Hypothalamus (tissue), 51 donors: ENCODE measurements at places on chromosomes 4 and X.

GRCh38 chr4:3826247-3827172 is 60.3 kb downstream of the ADRA2C start:
- no peak for DNase-seq

DNA sequence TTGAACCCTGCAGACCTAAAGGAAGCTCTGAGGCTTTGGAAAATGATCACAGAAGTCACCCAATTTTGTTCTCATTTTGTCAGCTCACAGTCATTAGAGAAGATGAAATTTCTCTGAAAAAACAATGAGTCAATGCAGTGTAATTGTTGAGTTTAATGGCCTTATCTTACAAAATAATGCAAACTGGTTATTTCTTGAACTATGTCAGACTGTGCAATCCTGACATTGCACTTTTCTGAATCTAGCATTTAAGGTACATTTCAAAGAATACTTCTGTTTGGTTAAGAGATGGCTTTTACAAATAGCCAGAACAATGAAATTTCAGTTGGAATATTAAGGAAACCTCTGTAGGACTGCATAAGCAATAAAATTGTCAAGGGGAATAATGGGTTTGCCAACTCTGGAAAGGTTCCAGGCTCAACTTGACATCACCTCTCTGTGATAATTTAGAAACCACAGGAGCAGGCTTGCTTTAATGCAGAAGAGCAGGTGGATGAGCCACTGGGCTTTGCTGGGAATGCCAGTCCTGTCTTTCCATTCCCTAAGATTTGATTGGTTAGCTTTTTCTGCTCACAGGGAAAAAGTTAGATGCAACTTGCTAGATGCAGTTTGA is 222.8 kb downstream of the FRMPD4 start:
- DNase-seq, result no peak

DNA sequence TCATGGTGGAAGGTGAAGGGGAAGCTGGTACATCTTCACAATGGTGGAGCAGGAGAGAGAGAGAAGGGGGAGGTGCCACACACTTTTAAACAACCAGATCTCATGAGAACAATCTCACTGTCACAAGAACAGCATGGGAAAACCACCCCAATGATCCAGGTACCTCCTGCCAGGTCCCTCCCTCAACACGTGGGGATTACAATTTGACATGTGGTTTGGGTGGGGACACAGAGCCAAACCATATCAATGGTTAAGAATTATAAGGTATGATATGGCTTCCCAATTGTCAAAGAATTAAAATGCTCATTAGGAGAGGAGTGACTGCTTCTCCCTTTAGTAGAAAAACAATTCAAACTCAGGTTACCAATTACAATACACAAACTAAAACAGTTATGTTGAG is 143.3 kb downstream of the PDLIM5 start:
- DNase-seq, result no peak

DNA sequence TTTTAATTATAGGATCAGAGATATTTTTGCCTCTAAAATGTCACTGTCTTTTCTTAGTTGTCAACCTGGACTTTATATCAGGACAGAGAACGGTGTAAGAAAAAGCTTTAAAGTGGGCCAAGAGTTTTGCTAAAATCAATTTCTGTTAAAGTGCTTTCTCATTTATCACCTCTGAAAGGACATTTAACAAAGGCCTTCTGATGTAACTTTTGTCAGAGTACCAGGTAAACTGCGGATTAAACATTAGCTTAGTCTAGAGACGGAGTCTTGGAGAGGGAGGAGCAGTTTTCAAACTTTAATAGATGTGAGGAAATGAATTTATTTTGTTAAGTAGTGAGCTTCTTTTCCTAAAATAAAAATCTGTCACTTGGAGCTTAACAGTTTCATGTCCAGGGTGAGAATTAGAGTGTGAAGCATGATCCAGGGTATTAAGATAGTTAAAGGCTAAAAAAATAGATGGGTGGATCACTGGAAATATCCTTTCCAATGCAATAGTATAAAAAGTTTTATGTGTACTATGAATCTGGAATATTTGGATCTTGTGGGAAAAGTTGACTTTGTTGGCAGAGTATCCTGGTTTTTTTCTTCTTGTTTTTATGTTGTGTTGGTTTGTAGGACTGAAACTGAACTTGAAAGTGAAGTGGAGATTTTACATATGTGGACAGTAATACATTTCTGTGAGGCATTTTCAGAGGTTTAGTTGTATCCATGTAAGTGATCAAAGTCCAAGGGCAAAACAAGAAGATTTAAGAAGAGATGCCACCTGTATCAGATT is 33.6 kb upstream of the BMPR1B start:
- DNase-seq, result no peak

DNA sequence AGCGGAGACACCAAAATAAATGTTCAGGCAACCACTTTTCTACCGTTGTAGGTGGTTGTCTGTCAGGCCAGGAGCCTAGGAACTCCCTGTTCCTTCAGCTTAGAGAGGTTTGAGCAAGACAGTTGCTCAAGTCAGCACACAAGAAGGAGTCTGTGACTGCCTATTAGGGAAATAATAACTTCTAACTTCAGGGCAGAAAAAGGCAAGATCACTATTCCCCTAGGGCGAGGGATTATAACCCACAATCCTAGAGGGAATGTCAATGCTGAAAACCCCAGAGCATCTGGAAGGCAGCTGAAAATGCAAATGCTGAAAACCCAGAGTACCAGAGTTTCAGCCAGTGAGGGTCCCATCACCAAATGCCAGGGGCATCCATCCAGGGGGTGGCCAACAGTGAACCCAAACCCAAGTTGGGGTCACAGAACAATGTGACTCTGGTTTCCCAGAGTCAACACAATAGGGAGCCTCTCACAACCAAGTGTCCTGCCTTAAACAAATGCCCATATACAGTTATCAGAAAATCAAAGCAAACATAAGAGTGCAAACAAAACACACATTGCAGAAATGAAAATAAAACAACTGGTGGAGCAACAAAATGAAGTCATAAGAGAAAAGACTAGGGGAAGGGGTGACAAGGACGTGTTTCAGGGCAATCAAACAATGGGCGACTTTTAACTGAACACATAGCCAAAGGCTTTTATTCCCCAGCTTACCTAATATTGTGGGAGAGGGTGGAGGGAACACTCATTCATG is 27.6 kb downstream of the MORF4L2 start:
- DNase-seq, result no peak

DNA sequence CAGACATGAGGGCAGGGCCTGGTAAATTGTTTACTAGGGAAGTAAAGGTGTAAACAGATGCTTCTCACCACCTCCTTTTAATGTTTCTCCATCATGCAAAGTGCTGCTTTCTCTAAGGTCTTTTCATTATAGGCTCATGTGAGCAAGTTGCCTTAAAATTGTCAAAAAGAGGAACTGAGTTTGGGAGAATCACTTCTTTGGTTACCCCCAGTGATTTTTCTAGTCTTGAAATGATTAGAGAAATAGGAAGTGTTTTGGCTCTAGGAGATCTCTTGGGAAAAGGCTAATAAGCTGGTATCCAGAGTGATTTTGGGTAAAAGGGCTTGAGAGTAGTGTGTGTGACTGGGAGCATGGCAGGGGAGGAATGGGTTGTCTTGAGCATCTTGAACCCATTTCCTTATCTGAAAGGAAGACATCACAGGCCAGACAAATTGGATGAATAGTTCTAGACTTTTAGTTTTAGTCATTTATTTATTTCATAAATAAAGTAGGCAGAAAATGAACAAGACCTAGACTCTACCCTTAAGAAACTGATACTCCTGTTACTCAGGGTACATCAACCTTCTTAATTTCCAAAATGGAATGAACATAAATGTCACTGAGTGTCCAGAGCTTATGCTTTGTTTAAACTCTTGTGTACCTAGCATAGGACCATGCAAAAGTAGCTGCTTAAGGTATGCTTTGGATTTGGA is 14.2 kb downstream of the GRPR start:
- DNase-seq, result no peak

- DNase-seq, result no peak
Measured at GRCh38 chr4:75849461-75849860, 52.8 kb downstream of the PPEF2 start.

DNA sequence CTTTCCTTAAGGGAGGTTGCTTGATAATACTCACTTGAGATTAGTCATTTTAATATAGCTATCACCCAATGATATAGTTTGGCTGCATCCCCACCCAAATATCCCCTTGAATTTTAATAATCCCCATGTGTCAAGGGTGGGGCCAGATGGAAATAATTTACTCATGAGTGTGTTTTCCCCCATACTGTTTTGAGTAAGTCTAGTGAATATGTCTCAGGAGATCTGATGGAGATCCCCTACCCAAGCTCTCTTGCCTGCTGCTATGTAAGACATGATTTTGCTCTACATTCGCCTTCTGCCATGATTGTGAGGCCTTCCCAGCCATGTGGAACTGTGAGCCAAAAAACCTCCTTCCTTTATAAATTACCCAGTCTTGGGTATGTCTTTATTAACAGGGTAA is 539.7 kb upstream of the GRID2 start:
- no peak for DNase-seq

GRCh38 chrX:49257846-49258748 is 6.4 kb downstream of the FOXP3 start:
- no peak for DNase-seq

- DNase-seq, result peak; percentile 28
Measured at GRCh38 chr4:6873792-6874461, 35.7 kb upstream of the TBC1D14 start.

GRCh38 chr4:165610679-165611437 is 232.1 kb downstream of the CPE start:
- DNase-seq, result no peak

DNA sequence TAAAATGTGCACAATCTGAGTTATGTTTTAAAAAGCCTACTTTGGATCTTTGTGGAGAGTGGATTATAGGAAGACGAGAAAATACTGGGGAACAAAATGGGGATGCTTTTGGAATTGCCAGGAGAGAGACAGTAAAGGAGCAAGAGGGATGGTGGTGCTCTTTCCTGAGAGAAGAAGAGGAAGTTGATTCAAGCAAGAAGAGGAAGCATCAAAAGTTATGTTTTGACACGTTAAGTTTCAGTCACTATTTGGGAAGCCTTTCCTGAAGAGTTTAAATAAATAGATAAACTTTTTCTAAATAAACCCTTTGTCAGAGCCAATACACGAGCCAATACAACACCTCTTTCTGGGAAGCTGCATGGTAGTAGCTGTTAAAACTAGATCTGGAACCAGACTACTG is 394.1 kb downstream of the GALNTL6 start:
- no peak for DNase-seq

- DNase-seq, result peak; percentile 12
Measured at GRCh38 chrX:150465326-150465725, 102.2 kb downstream of the MAMLD1 start.

DNA sequence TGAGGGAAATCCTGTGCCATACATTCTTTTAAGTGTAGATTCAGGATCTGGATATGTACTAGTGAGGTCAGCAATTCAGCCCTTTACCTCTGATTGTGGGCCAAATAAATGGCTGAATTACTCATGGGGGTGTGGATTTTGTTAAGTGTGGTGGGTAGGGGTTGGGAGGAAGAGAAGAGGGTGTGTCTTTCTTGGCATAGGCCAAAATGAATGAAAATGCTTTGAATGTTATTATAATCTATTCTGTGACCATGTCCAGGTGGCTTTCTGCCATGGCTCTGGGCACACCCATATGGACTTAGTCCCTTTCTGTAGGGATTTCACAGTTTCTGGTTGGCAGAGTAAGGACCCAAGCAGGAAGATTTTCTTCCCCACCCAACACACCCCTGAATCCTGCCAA is 244.3 kb downstream of the CBR4 start:
- no peak for DNase-seq

DNA sequence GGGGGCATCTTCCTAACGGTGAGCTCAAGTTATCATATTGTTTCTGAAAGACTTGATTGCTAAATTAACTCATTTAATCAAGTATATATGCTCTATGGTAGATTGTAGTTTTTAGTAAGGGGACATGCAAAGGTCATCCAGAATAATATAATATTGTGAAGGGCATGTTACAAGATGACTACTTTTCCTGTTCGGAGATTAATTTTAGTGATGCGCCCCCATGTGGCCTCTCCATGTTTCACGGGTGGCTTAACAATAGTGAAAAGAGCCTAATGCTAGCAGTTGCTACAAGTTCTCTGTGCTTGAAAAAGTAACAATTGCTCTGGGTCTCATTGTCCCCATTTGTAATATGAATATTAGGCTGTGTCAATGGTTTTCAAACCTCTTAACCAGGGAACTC is 12.2 kb downstream of the SMPX start:
- no peak for DNase-seq

DNA sequence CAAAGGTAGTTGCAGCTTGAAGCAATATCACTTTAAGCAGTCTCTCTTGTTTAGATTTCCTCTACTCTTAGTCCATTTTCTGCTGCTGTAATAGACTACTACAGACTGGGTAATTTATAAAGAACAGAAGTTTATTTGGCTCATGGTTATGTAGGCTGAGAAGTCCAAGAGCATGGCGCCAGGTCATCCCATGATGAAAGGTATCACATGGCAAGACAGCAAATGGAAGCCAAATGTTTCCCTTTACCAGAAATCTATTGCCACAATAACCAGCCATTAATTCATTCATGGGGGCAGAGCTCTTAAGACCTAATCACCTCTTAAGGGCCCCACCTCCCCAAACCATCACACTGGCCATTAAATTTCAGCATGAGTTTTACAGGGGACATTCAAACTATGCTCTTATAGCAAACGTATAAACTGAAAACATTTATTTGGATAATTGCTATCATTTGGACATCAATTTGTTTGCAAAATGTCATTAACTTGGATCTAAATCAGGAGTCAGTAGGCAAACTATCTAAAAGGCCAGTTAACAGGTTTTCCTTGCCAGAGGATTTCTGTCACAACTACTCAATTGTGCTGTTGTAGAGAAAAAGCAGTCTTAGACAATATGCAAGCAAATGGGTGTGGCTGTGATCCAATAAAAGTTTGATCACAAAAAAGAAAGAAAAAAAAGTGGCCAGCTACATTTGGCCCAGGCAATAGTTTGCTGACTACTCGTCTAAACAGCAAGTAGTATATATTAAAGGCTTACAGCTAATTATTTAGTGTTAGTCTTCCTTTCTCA is 75.7 kb upstream of the GUCY1A1 start:
- DNase-seq, result no peak

GRCh38 chrX:144219035-144219434 is 335.2 kb downstream of the UBE2NL start:
- DNase-seq, result no peak

- DNase-seq, result no peak
Measured at GRCh38 chr4:71243091-71243833, 95.6 kb upstream of the SLC4A4 start.

DNA sequence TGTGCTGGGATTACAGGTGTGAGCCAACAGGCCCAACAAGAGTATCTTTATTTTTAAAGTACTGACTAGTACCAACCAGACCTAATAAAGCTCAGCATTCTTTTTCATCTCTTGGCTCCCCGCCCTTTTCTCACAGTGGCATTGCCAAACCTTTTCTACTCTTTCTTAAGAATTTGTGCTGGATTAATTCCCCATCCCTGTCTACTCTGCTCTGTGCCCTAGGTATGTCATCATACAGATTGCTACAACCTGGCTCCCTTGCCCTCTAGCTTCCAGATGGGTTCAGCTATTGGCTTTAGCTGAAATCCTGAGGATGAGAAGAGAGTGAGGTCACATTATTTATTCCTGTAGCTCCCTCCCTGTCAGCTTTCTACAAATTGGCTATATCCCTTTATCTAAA is 34.9 kb upstream of the CCNI start:
- no peak for DNase-seq

GRCh38 chrX:143642426-143642825 is 6.5 kb upstream of the SLITRK4 start:
- DNase-seq, result no peak
